CD4-positive, alpha-beta T cell treated with Interleukin-10 for 1 hour (primary cell): ENCODE measurements at places on chromosomes 2 and 18.
A peak's percentile ranks its signal among the peaks of the same experiment; 100 is the strongest.

GRCh38 chr18:9827211-9827792, 58.5 kb upstream of the TXNDC2 start:
- DNase-seq: no peak

DNA sequence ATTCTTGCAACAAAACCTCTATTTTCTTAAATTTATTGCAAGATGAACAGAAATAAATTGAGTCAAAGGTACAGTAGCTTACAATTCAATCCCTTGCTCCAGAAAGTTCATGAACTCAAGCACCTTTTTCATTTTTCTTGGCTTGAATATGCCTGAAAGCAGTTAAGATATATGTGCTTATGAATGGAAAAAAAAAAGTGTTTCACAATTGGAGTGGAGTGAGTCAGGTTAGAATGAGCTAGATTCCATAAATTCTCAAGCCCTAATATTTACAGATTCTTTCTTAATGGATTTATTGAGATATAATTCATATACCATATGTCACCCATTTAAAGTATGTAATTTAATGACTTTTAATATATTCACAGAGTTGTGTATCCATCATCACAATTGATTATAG, 39.6 kb upstream of the NEMP2 start:
- DNase-seq: no peak

DNA sequence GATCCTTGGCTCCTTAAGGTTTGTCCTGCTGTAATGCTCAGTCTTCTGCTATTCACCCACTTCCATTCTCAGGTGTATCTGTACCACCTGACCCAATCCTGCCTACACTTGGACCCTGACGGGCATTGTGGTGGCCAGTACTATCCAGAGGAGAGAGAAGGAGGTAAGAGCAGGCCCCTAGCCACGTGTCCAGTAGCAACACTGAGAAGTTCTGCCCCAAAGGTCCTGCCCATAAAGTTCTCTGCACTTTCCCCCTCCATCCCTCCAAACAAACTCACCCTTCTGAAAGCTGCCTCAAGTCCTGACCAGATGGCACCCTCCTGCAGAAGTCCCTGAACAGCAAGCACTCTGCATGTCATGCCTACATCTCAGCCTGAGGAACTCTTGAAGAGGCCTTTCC, 18.3 kb downstream of the TTC32 start:
- no peak for DNase-seq

DNA sequence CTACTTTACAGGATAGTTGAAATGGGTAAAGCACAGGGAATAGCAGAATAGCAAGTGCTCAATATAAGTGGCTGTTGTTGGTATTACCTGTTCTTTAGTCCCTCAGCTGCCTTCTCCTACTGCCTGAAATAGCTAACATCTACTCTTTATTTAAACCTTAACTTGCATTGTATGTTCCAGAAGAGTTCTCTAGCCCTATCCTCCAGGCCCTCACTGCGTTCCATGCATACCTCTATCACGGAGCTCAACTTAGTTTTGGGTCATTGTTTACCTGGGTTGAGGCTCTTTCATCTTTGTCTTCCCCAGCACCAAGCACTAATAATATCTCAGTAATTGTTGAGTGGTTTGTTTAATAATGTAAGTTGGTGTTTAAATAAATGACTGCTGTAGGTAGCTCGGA, 242.2 kb upstream of the FANCL start:
- no peak for DNase-seq

GRCh38 chr2:175662335-175662734, 339.7 kb downstream of the LNPK start:
- no peak for DNase-seq

- no peak for DNase-seq
These were observed 934 bp downstream of the MYO5B start for GRCh38 chr18:50193796-50194630.

- DNase-seq: peak; percentile 37
These were observed 6.1 kb downstream of the ARPC2 start for GRCh38 chr2:218223046-218223445.

DNA sequence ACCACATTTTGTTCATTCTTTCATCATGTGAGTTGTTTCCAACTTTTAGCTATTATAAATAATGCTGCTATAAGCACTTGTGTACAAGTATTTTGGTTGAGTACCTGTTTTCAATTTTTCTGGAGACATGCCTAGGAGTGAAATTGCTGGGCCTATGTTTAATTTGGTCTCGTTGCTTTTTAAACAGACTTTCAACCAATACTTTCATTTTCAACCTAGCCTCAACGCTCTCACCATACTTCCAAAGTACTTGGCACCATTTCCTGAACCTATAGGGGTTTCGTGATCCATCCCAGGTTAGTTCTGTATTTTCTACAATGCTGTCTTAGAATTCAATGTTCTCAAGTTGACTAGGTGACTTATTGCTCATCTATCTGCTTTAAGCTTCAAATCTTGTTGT, 126.1 kb downstream of the SRBD1 start:
- DNase-seq: no peak
